ENCODE measurements at places on chromosomes 6 and 20.

GRCh38 chr6:63174173-63174572 lies 37.1 kb upstream of the FKBP1C start:
- DNase-seq, result no peak

- DNase-seq, result no peak
Measured at GRCh38 chr6:168712993-168713392, 272.0 kb downstream of the SMOC2 start.

DNA sequence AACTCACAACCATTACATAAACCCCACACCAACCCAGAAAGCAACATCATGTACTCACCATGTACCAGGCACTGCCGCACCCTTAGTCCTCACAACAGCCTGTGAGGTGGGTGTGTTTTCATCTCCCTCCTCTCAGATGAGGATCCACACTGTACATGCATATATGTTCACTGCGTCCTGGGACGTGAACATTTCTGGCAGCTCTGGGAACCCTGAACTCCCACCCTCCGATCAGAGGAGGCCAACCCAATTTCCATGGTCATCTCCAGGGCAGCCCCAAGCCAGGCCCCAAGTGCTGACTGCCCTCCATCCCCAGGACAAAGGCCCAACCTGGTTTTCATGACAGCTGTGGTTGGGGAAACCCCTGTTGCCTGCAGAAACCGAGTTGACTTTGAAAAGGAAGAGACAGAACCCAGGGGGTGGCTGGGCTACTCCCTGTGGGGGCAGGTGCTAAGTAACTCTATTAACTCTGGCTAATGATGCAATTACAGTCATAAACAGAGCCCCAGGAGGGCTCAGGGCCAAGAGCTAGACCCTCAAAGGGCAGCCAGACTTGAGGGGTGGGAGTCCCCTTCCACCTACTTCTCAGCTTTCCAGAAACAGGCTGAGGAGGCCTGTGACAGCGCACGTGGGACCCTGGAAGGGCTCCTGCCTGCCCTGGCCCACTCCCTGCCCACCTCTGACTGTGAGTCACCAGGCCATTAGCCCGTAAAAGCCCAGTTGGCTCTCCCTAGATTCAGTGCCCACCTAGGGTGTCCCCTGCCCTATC lies 2.6 kb downstream of the TFEB start:
- no peak for DNase-seq

- no peak for DNase-seq
Measured at GRCh38 chr20:23096097-23096496, 10.0 kb upstream of the CD93 start.

- DNase-seq, result no peak
Measured at GRCh38 chr6:124604719-124605118, 357.5 kb upstream of the RNF217 start.

DNA sequence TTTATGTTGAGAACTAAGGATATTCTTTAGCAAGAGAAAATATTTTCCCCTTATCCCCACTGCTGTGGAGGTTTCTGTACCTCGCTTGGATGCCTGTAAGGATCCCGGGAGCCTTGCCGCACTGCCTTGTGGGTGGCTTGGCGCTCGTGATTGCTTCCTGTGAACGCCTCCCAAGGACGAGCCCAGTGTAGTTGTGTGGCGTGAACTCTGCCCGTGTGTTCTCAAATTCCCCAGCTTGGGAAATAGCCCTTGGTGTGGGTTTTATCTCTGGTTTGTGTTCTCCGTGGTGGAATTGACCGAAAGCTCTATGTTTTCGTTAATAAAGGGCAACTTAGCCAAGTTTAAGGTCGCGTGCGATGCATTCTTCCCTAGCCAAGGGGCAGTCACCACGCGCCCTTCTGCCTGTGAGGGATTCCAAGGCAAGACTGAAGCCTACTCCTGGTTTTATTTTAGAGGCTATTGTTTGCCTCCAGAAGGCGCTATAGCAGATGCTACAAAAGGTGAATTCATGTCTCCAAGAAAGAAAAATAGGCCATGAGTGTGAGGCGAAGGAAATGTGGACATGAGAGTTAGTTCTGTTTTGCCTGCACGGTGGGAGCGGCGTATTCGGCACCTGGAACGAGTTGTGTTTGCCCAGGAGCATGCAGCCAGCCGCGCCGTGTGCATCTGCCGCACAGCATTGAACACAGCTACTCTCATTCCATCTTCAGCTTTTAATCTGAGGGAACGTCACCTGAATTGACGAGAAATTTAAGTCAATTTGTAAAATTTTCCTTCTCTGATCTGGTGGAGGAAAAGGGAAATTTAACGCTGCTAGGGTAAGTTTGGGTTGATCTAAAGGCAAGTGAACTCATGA lies 40.3 kb upstream of the IRF4 start:
- no peak for DNase-seq

DNA sequence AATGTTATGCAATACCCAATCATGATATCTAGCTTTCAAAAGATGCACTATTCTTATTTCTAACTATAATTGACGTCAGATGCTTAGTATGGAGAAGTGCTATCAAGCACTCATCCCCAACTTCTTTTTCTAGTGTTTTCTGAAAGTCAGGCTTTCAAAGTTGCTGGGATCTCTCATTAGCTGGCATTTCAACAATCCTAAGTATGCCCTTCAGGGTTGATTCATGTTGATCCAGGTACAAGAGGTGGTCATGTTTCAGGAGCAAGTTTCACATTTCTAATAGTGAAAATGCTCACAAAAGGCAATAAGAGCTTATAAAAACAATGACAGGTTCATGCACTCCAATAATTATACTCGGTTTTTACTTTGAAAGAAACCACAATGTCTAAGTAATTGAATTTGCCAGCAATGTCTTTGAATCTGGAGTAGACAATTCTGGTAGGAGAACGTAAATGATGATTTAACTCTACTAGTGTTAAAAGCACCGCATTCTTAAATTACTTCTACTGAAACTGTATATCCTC lies 193.7 kb upstream of the KHDRBS2 start:
- no peak for DNase-seq

- no peak for DNase-seq
Measured at GRCh38 chr6:157840776-157841175, 17.7 kb downstream of the SNX9 start.

DNA sequence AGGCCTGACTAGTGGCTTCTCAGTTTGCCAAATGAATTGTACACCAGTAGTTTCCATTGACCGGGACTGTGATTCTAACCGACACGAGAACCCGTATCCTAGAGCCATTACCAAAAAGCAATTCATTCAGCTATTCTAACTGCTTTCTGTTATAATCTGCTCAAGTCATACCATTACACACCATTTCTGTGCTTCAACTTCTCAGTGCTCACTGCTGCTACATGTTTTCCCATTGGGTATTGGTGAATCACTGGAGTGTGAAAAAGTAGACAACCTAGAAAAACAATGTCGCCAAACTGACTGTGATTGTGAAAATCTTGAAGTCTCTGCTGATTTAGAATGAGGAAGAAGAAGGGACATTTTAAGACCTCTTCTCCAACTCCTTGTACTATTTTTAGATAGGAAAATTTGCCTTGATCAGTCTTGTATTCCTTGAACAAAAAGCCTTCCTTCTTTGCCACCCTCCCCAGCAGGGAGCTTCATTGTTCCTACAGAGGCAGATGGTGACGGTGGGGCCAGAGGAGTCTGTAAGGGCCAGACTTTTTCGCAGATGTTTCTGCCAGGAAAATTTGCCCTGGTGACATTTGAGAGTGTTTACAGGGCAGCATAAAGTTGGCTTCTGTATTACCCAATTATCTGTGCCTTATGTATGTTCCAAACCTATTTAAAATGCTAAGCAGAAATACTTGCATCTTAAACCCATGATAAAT lies 31.7 kb upstream of the MAP3K4 start:
- DNase-seq, result no peak

DNA sequence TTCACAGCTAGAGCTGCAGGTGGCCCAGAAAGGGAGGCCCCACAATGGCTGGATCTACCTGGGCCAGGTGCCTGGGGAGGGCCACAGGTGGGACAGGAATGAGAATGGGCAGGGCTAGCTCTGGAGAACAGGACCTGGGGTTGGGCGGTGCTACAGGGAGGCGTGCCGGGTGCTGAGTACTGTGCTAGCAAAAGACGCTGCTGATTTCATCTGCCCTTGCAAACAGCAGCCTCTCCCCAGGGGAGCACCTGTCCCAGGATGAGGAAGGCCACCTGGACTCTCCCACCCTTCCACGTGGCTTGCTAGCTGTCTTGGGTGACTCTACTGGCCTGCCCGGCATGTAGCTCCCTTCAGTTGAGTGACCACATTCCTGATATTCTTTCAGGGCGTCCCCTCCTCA lies 6.6 kb upstream of the YTHDF1 start:
- DNase-seq, result no peak

DNA sequence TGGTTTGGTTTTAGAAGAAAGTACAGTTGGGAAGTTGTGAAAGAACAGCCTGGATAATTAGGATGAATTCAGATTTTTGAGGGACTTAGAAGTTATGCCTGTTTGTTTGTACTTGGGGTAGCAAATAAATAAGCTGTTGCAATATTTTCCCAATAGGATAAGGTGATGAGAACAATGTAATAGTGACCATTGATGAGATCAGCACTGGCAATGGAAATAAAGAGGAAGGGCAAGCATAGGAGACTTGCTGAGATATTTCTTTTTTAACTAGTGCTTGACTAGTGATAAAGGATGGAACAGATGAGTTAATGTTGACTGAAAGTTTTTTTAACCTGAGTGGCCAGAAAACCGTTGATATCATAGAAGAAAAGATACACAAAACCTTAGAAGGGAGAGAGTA lies 498.8 kb downstream of the CDKAL1 start:
- no peak for DNase-seq

GRCh38 chr6:90384720-90385119 lies 88.1 kb upstream of the BACH2 start:
- no peak for DNase-seq

GRCh38 chr6:5619249-5619648 lies 357.9 kb downstream of the FARS2 start:
- DNase-seq, result no peak

- DNase-seq, result no peak
Measured at GRCh38 chr6:3292431-3293197, 33.9 kb downstream of the PSMG4 start.

DNA sequence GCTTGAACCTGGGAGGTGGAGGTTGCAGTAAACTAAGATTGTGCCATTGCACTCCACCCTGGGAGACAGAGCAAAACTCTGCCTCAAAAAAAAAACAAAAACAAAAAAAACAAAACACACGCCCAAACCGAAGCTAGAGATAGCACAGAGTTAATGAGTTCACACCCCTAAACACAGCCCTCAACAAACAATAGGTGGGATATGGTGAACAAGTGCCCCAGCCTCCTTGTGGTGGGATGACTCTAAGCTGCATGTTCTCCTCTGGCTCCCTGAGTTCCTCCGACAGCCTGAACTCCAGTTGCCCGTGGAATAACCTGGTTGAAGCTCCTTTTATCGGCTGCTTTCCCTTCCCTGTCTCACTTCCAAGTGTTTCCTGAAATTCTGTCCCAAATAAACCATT lies 22.1 kb upstream of the DSN1 start:
- DNase-seq, result no peak

DNA sequence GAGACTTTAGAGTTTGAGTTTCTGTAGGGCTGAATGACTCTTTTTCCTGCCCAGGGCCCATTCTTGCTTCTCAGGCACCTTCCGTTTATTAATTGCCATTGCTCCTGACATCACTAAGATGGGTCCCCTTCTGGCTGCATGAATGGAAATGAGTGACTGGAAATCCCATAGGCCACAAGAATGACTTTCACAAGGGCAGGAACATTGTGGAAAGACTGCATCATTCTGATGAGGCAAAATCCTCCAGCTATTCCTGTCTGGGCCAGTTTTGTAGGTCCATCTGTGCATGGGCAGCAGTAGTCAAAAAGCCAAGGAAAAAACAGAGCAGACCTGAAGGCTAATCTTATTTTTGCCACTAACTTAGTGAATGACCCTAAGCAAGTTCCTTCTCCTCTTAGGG lies 19.3 kb downstream of the TMEM74B start:
- no peak for DNase-seq

DNA sequence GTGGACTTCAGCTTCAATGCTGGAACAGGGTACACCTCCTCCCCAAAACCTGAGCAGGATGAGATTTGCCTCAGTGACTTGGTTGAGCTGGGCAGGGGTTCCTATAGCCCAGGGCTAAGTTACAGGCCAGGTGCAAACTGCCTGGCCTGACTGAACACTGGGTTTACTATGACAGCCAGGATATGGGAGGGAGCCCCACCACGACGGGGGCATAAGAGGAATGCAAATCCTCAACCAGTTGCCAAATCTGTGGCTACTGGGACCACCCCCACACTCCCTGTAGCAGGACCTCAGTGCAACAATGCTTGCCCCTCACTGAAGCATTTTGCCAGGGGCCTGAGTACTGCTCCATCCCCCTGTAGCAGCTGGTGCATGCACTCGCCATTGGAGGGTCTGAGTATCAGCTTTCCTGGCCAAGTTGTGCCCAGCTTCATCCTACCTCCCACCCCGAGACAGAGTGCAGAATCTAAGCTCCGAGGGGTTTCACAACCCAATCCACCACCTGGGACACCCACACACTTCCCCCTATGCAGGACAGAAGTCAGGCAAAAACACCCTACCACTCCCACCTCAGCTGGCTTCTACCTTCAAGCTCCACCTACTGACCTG lies 27.6 kb downstream of the TREML4 start:
- no peak for DNase-seq
